Left lung (tissue), 14 donors: ENCODE measurements at places on chromosomes 2 and 18. TPM values are rescaled to one million over a fixed set of nuclear protein-coding genes. Genes with fewer than 3 reads are reported as not detected.

DNA sequence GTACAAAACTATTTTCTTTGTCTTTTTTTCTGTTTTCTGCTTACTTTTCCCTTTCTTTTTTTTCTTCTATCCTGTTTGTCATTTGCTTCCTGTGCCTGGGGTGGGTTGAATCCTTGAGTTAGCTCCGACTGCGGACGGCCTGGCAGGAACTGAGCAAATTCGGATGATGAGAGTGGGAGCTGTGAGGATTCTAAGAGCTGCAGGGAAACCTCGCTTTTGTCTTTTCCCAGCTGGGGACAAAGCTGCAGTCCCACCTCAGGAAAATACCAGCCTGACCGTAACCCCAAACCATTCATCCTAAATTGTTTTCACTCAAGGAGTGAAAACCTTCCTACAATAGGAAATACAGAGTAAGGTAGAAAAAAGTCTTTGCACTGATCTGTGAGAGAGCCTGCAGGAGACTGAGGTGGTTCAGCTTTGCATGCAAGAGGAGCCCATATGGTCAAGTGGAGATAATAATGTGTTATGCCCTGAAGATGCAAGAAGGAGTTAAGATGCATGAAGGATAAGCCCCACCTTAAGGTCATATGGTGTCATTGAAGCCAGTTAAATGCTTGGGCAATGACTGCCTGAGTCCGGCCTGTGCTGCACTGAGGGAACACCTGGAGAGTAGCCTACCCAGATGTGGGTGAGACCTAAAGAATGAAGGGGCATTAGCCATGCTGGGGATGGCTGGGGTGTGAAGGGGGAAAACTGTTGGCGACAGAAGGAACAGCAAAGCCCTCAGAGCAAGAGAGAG is 31.7 kb upstream of the ARL4C start:
- DNase-seq, result no peak

- no peak for DNase-seq
Observed at GRCh38 chr2:140586379-140586778, 1544.4 kb downstream of the LRP1B start.

Gene KANSL1L
- 29.6 TPM for total RNA-seq

DNA sequence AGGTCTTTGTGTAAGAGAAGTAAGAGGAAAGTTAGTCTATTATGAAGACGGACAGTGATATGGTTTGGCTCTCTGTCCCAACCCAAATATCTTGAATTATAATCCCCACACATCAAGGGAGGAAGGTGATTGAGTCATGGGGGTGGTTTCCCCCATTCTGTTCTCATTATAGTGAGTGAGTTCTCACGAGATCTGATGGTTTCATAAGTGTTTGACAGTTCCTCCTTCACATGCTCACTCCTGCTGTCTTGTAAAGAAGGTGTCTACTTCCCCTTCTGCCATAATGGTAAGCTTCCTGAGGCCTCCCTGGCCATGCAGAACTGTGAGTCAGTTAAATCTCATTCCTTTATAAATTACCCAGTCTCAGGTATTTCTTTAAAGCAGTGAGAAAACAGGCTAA is 67.6 kb downstream of the NEURL3 start:
- DNase-seq, result no peak

Gene CERS6
- 24.5 TPM for total RNA-seq

- no peak for DNase-seq
Observed at GRCh38 chr2:241123816-241124536, 21.9 kb upstream of the MTERF4 start.

GRCh38 chr2:192026059-192026824 is 168.5 kb downstream of the TMEFF2 start:
- DNase-seq, result no peak
